A673 (cell line): ENCODE measurements at places on chromosomes 16 and 17.

GRCh38 chr16:47574091-47575054 is 113.2 kb downstream of the PHKB start:
- peak; percentile 22 for DNase-seq

- DNase-seq = no peak
Measured at GRCh38 chr17:1498869-1499268, 6.4 kb upstream of the MYO1C start.

- DNase-seq = peak; percentile 40
Measured at GRCh38 chr17:42050393-42051012, at the start of gene C17orf113. C17orf113 (minus strand) TSS chr17:42050601; CDS start chr17:42043376, 7,225 bp downstream.

DNA sequence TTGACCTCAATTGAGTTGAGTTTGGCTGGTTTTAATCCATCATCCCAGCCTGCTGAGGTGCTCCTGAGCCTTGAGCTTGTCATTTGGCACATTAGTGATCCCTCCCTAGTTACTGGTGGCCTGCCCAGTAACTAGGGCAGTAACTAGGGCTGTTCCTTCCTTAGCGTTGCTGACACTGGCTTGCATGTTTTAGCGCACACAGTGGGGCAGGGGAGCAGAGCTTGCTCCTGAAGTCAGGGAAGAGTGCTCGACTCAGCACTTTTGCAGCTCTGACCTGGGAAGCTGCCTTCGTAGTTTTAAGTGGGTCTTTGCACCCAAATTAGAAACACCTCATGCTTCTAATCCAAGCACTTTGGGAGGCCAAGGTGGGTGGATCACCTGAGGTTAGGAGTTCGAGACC is 15.7 kb downstream of the CCDC42 start:
- no peak for DNase-seq

GRCh38 chr16:49330562-49331201 is 42.9 kb upstream of the C16orf78 start:
- no peak for DNase-seq

DNA sequence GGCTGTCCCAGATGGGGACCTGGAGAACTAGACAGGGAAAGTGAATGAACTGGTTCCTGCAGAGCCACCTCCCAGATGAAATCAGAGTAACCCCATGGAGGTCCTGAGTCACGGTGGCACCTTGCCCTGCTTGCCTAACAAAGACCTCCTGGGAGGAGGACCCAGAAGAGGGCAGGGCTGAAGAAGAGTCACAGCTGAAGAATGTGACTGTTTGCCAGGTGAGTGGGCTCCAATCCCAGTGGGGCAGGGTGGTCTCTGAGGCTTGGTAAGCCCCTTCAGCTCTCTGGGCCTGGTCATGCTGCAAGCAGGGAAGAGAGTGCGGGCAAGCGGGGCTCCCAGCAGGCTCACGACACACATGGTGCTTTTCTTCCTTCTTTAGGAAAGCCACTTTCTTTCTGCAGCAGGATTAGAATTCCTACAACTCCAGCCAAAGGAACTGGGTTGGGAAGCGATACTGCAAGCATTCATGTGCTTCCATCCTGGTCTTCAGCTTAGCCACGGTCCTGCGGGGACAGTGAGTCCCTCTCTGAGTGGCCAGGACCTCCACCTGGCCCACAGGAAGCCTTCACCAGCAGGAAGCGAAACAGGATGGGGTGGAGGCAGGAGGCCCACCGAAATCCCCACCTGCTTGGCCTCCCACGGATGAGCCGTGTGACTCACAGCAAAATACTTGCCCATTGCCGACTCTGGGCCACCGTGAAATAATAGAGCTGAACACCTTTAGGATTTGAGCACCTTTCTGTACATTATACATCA is 4.3 kb downstream of the C16orf74 start:
- DNase-seq = no peak

DNA sequence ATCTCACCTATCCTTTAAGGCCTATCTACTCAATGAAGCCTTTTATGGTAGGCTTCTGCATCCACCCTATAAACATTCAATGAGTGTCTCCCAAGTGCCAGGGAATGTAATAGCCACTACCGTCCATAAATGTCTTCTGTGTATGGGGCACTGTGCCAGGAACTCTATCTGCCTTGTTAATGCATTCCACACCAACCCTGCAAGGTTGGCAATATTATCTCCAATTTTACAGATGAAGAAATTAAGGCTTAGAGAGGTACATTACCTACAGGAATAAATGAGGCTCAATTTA is 20.0 kb downstream of the MAP3K14 start:
- DNase-seq = no peak

- DNase-seq = no peak
Measured at GRCh38 chr17:50683434-50684287, 24.1 kb downstream of the ANKRD40 start.

GRCh38 chr17:5127910-5128309 is 12.1 kb downstream of the USP6 start:
- DNase-seq = no peak

DNA sequence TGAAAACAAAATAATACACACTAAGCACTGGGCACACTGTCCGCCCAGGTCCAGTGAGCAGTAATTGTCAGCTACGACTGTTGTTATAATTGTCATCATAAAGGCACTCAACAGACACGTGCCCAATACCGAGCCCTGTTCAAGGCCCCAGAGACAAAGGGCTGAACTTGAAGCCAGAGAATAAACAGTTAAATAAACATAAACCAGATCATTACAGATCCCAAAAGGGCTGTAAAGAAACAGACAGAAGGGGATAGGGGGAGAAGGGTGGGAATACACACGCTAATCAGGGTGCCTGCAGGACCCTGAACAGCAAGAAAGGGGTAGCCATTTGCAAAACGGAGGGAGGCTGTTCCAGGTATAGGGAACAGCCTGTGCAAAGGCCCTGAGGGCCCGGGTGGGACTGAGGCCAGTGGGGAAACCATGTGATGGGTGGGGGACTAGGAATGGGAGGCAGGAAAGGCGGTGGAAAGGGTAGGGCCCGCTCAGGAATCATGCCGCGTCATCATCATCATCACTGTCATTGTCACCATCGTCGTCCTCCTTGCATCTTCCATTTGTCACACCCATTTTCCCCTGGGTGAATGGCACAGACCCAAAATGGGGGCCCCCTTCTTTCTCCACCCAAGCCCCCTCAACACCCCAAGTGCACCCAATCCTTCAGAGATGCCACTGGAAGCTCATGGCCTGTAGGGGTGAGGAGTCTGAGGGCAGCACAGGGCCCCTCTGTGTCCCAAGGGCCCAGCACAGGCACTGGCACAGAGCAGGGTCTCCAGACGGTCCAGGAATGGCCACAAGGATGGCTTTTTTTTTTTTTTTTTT is 6.3 kb downstream of the CARHSP1 start:
- no peak for DNase-seq

GRCh38 chr16:52308051-52308450 is 238.9 kb downstream of the TOX3 start:
- no peak for DNase-seq

- no peak for DNase-seq
Measured at GRCh38 chr16:87653234-87653633, 50.9 kb downstream of the JPH3 start.

DNA sequence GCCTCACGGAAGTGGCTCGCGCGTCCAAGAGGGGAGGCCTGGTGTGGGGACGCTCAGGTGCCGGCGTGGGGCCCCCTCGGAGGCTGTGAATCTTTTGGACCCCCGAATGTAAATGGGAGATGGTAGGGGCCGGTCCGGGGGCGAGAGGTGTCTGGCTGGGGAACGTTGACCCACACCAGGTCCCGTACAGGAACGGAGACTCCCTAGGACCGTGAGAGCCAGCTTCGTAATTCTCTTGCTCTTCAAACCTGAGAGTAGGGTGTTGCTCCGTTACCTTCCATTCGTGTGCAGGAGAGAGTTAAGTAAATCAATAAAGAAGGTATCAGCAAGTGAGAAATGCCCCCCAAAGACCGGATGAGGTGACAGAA is 481 bp downstream of the LYRM1 start:
- DNase-seq = no peak

- DNase-seq = peak; percentile 69
Measured at GRCh38 chr17:2400474-2400866, 390 bp downstream of the MNT start.

- no peak for DNase-seq
Measured at GRCh38 chr16:54270711-54271110, 15.9 kb downstream of the IRX3 start.

GRCh38 chr16:21566891-21567414 is 32.4 kb upstream of the METTL9 start:
- no peak for DNase-seq

GRCh38 chr17:6376931-6377361 is 58.0 kb downstream of the AIPL1 start:
- DNase-seq = no peak

- peak; percentile 44 for DNase-seq
Measured at GRCh38 chr17:81040791-81041337, 5.9 kb downstream of the BAIAP2 start.

DNA sequence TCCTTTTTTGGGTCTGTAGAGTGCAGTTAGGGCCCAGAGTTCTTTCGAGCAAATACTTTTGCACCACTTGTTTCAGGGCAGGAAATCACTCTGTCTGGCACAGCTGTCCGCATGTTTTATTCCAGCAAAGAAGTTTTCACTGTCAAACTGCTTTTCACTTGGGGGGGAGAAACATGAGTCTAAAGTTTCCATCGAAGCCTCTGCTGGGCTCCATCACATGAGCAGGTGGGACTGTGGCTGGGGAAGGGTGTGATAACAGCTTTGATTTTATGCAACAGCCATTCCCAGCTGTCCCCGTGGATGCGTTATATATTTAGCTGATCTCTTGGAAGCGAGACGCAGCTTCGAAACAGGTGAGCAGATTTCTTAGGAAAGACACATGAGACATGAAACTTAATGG is 288.6 kb downstream of the SNX29 start:
- DNase-seq = no peak

DNA sequence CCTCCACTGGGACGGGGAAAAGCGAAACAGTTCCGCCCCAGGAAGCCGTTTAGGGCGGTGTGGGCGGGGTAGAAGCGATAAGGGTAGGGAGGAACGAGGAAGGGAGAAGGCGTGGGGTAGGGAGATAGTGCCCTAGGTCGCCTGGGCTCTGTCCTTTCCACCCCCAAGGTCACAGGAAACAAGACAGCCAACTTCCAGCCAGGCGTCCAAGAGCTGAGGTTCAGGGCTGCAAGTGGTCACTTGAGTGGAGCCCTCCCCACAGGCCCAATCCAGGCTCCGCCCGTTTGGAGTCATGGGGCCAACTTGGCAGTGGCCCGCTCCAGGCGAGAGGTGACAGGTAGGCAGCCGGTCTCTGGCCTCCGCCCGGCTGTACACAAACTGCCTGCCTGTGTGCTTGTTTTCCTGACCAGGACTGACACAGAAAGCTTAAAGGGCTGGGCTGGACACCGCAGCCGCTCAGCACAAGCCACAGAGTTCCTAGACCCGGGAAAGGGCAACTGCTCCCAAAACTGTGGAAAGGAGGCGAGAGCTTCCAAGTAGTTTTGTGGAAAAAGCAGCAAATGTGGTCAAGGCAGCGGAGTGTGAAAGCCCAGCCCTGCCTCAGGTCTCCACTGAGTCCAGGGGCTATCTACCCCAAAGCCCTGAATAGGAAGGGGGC is at the start of gene RILP:
TSS of gene RILP (minus strand) at position 23 of the 658 bp plus-strand sequence. CDS start 62 bp downstream, outside the sequence.
- DNase-seq = no peak

- DNase-seq = no peak
Measured at GRCh38 chr17:29749045-29749825, 126.5 kb upstream of the CORO6 start.

GRCh38 chr16:10577305-10578202 is 2.8 kb downstream of the EMP2 start:
- DNase-seq = no peak

DNA sequence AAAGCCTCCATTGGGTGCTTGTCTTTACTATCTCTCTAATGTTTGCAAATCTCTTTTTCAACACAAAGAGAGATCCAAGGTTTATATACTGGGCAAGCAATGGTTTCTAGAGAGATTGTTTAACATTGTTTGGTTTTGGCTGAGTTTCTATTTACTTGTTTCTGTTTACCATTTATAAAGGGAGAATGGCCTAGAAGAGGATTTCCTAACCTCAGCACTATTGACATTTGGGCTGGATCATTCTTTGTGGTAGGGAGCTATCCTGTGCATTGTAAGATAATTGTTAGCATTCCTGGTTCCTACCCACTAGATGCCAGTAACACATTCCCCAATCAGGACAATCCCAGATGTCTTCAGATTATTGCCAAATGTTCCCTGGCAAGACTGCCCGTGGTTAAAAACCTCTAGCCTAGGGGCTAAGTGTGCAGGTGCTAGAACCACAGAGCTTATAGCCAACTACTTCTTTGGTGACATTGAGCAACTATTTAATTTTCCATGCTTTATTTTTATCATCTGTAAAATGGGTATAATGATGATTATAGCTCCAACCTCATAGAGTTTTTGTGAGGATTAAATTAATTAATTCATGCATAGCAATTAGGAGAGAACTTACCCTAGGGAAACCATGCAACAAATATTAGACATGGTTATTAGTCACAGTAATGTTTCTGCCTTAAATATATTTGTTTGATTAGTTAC is 413.9 kb upstream of the MAF start:
- no peak for DNase-seq

DNA sequence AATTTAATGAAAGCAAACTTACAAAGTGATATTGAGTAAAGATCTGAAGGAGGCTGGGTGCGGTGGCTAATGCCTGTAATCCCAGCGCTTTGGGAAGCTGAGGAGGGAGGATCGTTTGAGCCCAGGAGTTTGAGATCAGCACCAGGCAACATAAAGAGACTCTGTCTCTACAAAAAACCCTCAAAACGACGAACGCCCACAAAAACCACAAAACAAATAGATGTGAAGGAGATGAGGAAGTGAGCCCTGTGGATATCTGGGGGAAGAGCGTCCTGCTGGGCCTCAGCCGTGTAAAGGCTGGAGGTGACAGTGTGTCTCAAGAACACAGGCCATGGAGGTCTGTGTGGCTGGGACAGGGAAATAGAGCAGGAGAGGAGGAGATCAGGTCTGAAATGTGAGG is 68.8 kb downstream of the ITFG1 start:
- DNase-seq = no peak

DNA sequence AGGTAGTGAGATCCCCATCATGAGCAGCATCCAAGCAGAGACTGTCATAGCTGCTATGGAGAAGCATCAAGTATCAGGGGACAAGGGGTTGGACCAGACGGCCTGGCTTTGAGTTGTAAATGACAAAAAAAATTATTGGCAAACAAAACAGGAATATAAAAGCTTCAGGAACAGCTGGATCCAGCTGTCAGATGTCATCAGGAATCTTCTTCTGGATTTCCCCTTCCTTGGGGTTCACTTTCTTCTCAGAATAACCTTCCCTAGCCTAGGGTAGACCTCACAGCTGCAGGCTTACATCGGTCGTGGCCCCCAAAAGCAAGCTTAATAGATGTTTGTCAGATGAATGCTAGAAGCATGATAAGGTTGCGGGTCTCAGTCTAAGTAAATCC is 17.2 kb upstream of the RAI1 start:
- DNase-seq = no peak

GRCh38 chr17:62592341-62593099 is 35.0 kb upstream of the MRC2 start:
- DNase-seq = peak; percentile 42

GRCh38 chr17:29582254-29582765 is 7.1 kb downstream of the GIT1 start:
- DNase-seq = no peak

DNA sequence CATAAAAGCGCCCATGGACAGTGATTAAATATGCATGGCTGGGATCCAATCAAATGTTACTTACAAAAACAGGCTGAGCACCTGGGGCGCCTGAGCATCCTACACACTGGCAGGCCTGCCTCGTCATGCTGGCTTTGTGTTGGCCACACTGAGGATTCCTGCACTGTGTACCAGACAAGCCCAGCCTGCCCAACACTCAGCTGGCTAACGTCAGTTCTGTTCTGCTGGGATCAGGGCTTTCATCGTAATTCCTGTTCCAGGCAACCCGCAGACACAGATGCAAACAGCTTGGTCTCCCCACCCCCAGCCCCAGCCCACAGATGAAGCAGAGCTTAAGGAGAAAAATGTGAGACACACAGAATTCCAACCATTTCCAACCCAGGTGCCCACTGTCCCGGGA is 30.7 kb downstream of the PIMREG start:
- DNase-seq = no peak
